ENCODE measurements at places on chromosomes 4 and X.

DNA sequence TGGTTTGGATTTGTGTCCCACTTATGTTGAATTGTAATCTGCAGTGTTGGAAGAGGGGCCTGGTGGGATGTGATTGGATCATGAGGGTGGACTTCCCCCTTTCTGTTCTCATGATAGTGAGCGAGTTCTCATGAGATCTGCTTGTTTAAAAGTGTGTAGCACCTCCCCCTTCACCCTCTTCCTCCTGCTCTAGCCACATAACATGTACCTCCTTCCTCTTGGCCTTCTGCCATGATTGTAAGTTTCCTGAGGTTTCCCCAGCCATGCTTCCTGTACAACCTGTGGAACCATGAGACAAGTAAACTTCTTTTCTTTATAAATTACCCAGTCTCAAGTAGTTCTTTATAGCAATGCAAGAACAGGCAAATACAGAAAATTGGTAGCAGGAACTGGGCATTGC lies 138.7 kb downstream of the INPP4B start:
- DNase-seq: no peak

GRCh38 chrX:107632346-107632745 lies 4.0 kb downstream of the PRPS1 start:
- DNase-seq: no peak

DNA sequence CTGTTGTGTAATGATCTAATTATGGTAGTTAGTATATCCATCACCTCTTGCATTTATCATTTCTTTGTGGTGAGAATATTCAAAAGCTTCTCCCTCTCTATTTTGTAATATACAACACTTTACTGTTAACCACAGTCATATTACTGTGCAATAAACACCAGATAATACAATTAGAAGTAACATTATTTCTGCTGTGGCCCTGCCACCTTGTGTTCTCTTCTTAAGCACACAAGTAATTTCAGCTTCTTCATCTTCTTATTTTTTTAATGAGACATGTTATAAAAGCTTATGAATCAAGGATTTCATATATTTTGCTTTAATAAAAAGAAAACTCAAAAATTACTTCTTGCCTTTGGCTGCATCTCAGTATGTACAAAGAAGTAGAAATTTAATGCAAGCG lies 675.2 kb upstream of the INTU start:
- no peak for DNase-seq

- no peak for DNase-seq
Measured at GRCh38 chr4:7710576-7711306, 228.9 kb downstream of the AFAP1 start.

DNA sequence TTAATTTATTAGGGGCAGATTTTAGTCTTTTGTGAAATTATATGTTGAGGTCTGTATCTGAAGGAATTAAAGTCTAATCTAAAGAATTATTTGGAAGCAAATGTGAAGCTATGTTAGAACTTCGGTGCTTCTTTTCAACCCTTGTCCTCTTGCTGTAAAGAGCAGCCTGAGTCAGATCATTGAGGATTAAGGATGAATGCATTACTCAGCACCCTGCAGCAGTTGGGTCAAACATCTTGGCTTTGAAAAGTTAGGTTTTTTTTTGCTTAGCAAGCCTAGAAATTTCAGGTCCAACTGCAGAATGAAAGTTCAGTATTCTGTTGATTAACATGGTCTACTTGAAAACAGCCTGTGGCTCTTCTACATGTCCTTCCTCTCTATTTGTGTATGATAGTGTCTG lies 57.6 kb downstream of the SLC4A4 start:
- no peak for DNase-seq

DNA sequence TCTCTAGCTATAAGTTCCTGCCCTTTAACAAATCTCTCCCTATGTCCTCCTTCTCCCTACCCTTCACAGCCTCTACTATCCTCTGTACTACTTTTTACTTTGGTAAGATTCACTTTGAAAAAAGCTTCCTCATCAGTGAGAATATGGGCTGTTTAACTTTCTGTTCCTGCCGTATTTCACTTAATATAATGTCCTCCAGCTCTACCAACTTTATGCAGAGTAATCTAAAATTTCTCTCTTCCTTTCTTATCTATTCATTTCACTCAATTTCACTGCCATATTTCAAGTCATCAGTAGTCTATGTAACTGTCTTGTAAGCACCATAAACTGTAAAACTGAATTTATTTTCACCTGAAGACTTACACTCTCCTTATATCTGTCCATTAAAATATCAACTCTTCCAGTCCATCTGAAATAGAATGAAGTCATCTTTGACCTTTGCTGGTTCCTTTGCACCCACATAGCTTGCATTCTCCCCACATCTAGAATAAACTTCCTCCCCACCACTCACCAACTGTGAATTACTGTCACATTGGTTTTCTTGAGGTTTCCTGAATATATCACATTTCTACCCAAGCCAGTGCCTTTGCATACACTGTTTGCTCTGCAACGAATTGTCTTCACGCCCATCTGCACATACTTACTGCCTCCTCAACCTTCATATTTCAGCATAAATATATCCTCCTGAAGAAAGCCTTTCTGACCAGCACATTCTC lies 54.6 kb downstream of the ARAP2 start:
- no peak for DNase-seq

- no peak for DNase-seq
Measured at GRCh38 chr4:108024085-108024877, 34.6 kb downstream of the HADH start.

GRCh38 chr4:39085891-39086290 lies 23.9 kb downstream of the KLHL5 start:
- DNase-seq: no peak

GRCh38 chr4:26952891-26953290 lies 92.2 kb downstream of the STIM2 start:
- no peak for DNase-seq

- DNase-seq: no peak
Measured at GRCh38 chrX:136028383-136028984, 43.2 kb downstream of the SLC9A6 start.

- no peak for DNase-seq
Measured at GRCh38 chr4:125744891-125745364, 430.2 kb downstream of the FAT4 start.

DNA sequence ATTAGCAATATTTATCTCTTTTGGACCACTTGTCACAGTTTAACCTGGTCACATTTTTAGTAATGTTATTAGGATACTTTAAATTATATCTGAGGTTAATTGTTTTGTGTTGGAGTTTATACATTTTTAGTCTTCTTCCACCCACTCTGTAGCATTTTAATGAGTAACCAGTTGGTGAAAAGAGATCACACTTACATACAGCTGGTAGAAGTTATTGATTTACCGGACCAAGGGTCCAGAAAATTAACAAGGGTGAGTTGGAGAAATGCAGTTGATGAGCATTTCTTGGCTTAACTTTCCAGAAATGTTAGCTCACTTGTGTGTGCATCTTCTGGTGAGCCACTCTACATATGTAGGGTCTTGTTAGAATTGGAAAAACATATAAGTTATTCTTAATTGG lies 219.6 kb downstream of the GRXCR1 start:
- DNase-seq: no peak

GRCh38 chr4:16027626-16028025 lies 56.2 kb downstream of the PROM1 start:
- no peak for DNase-seq

DNA sequence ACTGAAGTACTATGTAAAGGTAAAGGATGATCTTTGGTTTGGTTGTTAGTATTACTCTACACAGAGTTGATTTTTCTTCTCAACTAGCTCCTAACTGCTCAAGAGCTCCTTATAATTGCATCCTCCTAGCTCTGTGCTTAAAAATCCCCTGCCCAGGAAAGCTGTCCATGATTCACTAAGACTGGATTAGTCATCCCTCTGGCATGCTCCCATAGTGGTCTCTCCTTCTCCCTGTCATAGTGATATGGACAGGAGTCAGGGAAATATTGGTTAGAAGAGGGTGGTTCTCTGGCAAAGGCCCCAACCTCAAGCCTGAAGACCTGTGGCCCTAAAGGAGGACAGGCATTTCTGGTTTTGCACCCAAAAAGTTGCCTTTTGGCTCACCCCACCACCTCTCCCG lies 242.3 kb upstream of the KCNIP4 start:
- DNase-seq: no peak

GRCh38 chr4:101286663-101287062 lies 60.7 kb downstream of the PPP3CA start:
- no peak for DNase-seq

GRCh38 chrX:65997978-65998717 lies 41.7 kb downstream of the VSIG4 start:
- no peak for DNase-seq

DNA sequence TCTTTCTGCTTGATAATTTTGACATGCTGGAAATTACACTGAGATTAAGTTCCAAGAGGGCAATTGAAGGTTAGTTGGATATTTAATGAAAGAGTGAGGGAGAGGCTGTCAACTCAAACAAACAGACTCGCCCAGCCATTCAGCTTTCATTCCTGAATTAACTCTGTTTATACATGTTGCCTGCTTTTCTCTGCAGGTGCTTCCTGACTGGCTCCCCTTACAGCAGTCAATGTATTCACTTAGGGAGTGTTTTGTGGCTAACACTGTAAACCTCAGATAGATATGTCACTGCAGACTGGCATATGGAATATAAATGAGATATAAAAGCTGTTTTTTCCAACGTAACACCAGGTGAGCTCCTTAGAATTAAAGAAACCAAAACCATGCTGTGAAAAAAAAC lies 28.7 kb downstream of the TMPRSS11A start:
- DNase-seq: no peak

DNA sequence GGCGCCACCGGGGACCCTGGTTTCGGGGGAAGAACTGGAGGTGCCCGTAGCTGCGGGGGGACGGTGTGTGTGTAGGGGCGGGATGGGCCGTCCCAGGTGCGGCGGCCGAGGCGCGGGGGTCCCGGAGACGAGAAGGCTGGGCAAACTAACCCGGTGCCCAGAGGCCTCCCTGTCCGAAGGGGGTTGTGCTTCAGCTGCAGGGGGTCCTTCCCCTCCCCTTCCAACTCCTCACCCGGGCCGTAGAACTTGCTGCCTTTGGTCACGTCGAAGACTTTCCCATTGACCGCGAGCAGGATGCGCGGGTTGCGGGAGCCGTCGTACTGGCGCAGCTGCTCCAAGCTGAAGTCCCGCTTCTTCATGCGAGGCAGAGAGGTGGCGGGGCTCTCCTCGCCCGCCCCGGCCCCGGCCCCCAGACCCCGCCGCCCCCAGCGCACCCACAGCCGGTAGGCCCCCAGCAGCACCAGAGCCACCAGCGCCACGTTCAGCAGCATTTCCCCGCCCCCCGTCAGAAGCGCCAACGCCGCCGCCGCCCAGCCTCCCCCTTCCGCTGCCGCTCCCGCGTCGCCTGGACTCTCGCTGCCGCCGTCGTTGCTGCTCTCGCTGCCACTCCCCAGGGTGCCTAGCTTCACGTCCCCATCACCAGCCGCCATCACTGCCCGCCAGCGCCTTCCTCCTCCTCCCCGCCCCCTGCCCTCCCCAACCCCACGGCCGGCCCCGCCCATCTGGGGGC lies at the start of gene PGRMC2:
TSS of gene PGRMC2 (minus strand) at position 673 of the 730 bp plus-strand sequence. CDS start at position 650, 23 bp downstream.
- DNase-seq: no peak

- DNase-seq: no peak
Measured at GRCh38 chr4:66804979-66805378, 740.3 kb downstream of the CENPC start.

GRCh38 chrX:19350941-19351384 lies 7.2 kb downstream of the PDHA1 start:
- DNase-seq: no peak

- peak; percentile 15 for DNase-seq
Measured at GRCh38 chr4:22356987-22357596, 158.8 kb downstream of the ADGRA3 start.

- DNase-seq: no peak
Measured at GRCh38 chrX:142036116-142036515, 132.4 kb downstream of the MAGEC1 start.

DNA sequence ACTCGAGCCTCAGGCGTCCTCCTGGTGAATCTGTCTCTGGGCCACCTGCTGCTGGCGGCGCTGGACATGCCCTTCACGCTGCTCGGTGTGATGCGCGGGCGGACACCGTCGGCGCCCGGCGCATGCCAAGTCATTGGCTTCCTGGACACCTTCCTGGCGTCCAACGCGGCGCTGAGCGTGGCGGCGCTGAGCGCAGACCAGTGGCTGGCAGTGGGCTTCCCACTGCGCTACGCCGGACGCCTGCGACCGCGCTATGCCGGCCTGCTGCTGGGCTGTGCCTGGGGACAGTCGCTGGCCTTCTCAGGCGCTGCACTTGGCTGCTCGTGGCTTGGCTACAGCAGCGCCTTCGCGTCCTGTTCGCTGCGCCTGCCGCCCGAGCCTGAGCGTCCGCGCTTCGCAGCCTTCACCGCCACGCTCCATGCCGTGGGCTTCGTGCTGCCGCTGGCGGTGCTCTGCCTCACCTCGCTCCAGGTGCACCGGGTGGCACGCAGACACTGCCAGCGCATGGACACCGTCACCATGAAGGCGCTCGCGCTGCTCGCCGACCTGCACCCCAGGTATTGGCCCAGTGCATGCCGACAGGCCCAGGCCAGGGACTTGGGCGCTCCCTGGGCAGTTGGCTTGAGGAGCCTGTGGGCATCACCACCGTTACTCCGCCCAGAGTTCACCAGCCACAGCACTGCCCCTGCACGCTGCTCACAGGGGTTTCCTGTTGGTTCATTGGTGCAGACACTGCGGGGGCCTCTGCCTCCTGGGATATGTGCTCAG lies 1.1 kb downstream of the GPR78 start:
- no peak for DNase-seq

GRCh38 chrX:37476571-37477170 lies 94.8 kb upstream of the LANCL3 start:
- no peak for DNase-seq

DNA sequence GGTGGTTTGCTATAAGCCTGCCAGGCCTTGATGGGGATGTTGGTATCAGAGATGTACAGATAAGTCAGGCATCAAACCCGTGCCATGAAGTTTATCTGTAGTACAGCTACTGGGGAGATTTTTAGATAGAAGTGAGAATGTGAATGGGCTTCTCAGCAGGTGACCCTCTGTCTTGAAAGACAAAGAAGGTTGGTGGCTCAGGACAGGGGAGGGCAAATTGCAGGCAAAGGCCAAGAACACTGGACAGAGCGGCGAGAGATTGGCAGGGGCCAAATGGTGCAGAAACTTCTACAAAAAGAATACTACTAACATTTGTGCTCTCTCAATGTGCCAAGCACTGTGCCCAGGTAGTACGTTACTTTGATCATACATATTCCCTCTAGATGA lies 1.9 kb upstream of the PIM2 start:
- no peak for DNase-seq

DNA sequence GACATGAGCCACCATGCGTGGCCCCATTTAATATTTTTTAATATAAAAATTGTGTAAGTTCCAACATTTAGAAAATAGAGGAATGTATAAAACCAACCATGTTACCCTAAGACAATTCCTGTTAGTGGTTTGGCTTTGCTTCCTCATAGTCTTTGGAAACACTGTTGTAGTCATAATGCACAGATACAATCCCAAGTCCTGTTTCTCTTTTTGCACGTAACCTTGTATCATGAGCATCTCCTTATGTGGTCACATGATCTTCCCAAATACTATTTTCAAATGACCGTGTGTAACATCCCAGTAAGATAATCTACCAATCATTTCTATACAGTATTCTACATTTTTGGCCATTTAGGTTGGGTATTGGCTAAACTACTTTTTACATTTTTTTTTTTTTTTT lies 13.9 kb upstream of the RHOH start:
- no peak for DNase-seq
